ENCODE measurements at places on chromosomes 13 and 19. TPM values are rescaled to one million over a fixed set of nuclear protein-coding genes. Genes with fewer than 3 reads are reported as not detected.
A peak's percentile ranks its signal among the peaks of the same experiment; 100 is the strongest.

DNA sequence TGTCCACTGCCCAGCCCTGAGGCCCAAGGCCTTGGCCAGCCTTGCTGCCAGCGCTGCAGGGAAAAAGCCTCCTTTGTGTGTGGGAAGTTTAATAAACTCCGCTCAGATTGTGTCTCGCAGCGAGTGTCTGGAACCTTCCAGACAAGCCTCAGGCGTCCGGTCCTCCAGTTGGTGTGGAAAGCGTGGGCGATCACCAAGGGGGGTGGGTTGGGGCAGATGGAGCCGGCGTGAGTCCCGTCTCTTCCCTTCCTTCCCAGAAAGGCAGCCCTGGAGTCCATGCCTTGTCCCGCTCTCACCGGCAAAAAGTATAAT lies 4.6 kb downstream of the STK11 start:
- no peak for DNase-seq

DNA sequence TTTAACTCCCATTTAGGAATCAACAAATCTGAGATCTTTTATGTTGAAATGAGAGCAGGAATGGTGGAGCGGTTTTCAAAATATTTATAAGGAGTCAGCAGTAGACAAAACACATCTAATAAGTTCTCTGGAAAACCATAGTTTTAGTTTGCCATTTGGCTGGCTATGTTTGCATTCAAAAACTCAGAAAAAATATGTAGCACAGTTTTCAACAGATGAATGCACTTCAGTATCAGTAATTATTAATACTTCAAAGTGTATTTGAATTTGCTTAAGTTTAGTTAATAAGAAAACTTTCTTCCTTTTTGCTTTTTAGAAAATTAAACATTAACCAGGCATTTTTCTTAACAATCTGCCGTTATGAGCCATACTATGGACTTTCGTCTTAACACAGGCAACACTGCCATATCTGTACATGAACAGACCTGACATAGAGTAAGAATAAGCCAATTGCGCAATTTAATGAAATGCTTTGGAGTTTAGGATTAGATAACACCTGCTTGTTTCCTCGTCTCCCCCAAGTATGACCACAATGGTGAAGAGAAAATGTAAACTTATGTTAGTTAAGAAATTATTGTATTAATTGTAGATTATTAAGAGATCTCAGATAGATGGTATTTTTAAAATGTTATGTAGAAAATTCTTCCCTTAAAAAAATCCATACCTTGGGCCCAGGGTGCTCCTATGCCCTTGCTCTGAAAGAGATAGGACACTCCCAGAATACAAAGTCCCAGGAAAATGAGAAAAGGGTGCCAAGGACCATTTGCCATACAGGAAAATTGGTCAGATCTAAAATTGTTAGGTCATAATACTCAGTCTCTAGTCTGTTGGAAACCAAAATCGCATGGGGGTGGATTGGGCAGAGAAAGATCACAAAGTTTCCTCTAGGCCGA lies 552.3 kb upstream of the ARGLU1 start:
- no peak for DNase-seq

- no peak for DNase-seq
These were observed 10.6 kb downstream of the CAPN12 start for GRCh38 chr19:38733493-38734175.

DNA sequence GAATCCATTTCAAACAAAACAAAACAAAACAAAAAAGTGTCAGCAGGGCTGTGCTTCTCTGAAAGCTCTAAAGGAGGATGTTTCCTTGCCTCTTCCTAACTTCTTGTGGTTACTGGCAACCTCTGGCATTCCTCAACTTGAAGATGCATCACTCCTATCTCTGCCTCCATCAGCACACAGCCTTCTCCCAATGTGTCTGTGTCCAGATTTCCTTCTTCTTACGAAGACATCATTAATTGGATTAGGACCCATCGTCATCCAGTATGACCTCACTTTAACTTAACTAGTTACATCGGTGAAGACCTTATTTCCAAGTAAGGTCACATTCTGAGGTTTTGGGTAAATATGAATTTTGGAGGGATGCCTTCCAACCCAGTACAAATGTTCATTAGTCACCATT lies 33.8 kb upstream of the GTF2F2 start:
- no peak for DNase-seq

- no peak for DNase-seq
These were observed 31.5 kb downstream of the SLC7A1 start for GRCh38 chr13:29563941-29564340.

DNA sequence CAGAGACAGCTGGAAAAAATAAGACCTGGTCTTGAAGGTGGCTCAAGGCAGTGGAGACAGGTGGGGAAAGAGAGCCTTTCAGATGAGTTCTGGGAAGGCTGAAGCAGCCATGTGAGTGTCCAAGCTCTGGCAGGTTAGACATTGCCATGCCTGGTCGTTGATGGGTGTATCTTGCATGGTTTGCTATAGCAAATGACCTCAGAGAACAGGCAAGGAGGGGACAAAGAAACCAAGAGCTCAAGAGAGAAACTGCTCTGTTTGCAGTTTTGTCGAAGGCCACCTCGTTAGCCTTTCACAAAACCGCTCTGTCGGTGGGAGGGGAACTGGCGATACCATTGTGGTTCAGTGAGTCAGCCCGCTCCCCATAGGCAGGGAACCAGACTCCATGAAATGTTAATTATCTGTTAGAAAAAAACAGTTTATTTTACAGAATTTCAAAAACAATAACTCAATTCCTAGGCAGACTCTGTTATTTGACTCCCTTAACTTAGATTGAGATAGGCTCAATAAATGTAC lies 82.8 kb upstream of the ARGLU1 start:
- no peak for DNase-seq

- peak; percentile 74 for DNase-seq
These were observed 312.5 kb downstream of the DCLK1 start for GRCh38 chr13:35818633-35819067.

DNA sequence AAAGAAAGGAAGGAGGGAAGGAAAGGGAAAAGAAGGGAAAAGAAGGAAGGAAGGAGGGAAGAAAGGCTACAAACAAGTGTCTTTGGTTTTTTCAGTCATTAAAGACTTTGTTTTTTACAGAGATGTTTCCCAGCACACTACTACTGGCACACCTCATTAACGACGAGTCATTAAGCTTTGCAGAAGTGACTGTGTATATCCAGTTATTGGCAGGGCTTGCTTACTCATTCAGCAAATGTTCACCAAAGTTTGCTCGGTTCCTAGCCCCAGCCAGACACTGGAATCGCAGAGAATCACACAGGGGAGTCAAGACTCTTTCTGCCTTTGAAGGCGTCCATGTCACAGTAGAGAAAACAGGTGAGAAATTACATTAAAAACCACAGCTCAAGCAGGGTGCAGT lies 4.3 kb downstream of the NLRP12 start:
- no peak for DNase-seq

Gene AMER2
- total RNA-seq, result not detected

DNA sequence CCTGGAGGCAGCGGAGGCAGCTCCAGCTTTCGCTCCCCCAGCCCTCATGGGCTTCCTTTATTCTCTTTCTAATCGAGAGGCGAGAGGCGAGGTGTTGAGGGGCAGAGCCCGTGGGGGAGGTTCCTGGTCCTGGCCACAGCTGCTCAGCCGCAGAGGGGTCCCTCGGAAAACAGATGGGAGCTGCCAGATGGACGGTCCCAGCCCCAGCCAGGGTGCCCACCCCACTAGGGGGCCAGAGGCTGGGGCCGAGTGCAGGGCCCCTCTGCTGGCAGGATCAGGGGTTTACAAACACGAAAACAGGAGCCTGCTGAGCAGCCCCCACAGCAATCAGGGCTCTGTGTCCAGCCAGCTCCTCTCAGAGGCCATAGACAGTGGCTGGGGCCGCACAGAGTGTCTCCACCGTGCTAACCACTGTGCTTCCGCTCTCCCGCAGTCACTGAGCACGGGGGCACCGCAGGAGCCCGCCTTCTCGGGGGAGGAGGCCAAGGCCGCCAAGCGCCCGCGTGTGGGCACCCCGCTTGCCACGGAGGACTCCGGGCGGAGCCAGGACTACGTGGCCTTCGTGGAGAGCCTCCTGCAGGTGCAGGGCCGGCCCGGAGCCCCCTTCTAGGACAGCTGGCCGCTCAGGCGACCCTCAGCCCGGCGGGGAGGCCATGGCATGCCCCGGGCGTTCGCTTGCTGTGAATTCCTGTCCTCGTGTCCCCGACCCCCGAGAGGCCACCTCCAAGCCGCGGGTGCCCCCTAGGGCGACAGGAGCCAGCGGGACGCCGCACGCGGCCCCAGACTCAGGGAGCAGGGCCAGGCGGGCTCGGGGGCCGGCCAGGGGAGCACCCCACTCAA lies 182.2 kb downstream of the KDM4B start:
- DNase-seq, result no peak

DNA sequence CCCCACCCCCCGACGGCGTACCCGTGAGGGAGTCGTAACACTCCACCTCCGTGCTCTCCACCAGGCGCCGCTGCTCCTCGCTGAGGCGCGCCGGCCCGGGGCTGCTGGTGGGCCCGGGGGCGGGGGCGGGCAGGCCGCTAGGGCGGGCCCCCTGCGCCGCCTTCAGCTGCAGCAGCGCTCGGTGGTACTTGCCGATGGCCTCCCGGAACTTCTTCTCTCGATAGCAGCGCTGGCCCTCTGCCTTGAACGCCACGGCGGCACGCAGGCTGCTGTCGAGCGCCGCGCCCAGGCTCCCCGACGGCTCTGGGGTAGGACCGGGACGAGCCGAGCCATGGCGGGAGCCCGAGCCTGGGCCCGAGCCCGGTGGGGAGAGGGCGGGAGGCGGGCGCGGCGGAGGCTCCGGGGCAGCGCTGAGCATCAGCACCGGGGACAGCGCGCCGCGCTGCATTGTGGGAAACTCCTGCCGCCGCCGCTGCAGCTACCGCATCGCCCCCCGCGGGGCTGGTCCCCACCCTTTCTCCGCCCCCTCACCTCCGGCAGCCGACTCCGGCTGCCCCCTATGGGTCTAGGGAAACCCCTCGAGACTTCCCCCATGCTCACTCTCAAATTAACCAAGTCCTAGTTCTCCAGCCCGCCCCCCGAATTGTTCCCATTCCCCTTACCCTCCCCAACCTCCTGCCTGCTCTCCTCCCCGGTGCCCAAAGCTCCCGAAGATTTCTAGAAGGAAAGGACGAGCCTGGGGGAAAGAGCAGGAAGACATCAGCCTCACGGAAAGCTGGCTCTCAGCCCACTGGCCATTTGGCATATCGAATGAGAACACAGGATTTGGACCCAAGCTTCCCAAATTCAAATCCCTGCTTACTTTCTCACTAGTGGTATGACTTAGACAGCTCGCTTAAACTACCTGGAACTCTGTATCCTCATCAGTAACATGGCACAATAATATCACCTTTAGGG lies at the start of gene TTC9B:
TSS of gene TTC9B (minus strand) at position 451 of the 957 bp plus-strand sequence. CDS start at position 448, 3 bp downstream.
- DNase-seq, result no peak

Gene LRCH1
- 8.2 TPM for total RNA-seq

DNA sequence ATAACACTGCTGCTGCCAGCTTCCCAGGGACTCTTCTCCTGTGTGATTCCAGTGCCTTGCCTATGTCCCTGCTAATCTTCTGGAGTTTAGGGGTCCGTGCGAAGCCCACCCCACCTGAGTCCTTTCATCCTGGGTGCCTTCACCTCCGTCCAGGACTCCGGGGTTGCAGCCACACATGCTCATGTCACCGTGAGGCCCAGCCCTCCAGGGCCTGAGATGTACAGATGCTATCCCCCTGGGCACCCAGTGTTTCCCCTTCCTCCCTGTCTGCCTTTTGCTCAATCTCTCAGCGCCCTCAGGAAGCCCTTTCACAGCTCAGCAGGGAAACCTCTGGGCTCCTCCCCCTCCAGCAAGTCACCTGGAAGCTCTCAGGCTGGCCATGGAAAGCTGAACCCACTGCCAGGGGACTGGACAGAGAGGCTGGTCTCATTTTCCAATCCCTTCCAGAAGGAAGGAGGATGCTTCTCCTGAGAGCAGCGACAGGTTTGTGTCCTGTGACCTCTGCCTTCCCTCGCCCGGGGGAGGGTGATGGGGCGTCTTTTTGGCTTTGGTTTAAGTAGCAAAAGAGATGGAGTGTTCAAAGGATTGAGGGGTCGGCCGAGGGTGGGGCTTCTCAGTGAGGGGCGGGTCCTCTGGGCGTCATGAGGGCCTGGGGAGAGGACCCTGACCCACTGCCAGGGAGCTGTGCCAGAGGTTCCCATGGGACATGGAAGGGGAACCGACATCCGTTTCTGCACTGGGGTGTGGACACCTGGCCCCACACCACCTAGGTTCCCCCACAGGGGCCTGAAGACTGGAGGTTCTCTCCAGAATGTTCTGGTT lies 30.8 kb upstream of the TFDP1 start:
- no peak for DNase-seq

DNA sequence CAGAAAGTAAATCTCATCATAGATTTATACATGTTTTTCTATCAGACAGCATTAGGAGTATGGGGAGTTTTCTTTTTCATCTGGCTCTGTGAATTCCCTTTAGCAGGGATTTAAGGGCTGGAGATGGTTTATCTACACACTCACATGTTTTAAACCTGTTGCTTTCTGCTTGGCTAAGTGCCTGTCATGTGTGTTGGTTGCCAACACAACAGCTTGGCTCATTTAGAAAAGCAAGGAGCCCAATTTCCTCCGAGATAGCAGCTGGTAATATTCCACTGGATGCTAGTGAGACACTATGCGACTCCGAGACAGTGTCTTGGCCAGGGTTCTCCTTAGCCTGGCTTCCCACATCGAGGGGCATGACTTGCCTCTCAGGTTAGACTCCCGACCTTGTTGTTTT lies 83.3 kb downstream of the KLF5 start:
- DNase-seq, result peak; percentile 33

Gene TNNT1
- 4.3 TPM for total RNA-seq

Gene ZNF221
- total RNA-seq, result 8.7 TPM

- DNase-seq, result no peak
These were observed 117.4 kb downstream of the TNFRSF19 start for GRCh38 chr13:23687614-23688013.

- DNase-seq, result peak; percentile 10
These were observed 8.3 kb upstream of the SYCN start for GRCh38 chr19:39212375-39212742.

- peak; percentile 69 for DNase-seq
These were observed 9.7 kb downstream of the PRKACA start for GRCh38 chr19:14107581-14108461.

DNA sequence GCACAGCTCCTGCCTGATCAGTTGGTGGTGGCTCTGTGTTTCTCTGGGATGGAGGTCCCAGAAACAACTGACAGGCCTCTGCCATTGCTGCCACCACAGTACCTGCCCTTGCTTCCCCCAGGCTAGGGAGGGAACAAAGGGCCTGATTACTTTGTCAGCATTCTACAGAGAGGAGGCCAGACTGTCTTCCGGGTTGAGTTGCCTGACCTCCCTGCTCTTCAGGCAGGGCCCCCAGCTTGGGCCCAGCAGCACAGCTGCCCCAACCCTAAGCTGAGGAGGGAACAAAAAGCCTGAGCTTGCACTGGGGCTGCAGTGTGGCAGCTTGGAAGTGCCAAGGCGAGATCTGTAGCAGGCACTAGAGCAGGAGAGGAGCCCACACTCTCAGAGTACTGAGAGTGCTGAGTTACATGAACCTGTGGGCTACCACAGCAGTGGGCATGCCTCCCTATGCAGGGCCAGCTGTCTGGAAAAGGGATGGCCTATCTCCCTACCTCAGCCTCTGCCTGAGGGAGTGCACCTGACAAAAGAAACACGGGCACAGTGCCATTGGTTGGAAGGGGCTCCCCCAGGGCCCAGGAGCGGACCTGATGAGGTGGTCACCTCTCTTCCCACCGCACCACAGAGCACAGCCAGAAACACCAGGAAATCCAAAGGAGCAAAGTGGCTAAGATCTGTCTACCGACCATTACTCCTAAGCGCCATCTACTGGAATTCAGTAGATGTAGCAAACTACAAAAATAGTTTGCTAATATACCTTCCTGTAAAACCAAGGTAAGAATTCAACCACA lies 24.4 kb downstream of the SLC25A15 start:
- peak; percentile 31 for DNase-seq

GRCh38 chr19:45971260-45971902 lies 2.3 kb downstream of the NOVA2 start:
- DNase-seq, result no peak

Data from fibroblast of the aortic adventitia (primary cell).